ENCODE measurements at places on chromosomes 16 and 17.
A peak's percentile ranks its signal among the peaks of the same experiment; 100 is the strongest.

- DNase-seq: no peak
Measured at GRCh38 chr16:88925540-88925887, 51.5 kb downstream of the CBFA2T3 start.

GRCh38 chr17:71313866-71314265 lies 807.0 kb upstream of the SOX9 start:
- no peak for DNase-seq

DNA sequence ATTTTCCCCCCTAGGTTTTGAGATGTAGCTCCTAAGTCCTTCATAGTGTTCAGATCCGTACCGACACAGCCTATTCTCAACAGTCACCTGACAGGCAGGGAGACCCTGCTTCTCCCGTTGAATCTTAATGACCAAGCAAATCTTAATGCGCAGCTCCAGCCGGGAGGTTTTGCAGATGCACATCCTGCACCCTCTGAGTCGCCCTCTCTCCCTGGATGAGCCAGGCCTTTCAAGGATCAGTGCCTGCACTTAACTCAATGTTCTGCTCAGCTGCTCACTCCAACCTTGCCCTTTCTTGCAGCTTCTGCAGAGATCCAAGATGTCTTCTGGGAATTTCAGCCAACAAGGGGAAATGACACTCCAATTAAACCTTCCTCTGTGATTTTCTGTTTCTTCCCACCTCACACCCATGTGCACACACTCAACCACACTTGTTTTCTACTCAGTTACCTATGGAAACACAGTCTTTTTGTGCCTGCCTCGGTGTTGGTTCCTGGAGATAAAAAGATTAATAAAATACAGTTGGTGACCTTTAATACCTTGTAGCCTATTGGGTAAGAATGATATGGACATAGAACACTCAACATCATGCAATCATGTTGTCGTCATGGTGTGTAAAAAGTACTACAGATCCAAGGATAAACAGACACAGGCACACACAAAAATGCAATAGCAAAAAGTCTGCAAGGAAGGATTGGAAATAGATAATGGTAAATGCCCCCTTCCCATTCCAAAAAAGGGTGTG lies 76.9 kb upstream of the DYNLRB2 start:
- DNase-seq: no peak

- DNase-seq: no peak
Measured at GRCh38 chr17:913207-913606, 66.4 kb downstream of the NXN start.

GRCh38 chr16:80346111-80346632 lies 194.6 kb upstream of the DYNLRB2 start:
- no peak for DNase-seq

- DNase-seq: no peak
Measured at GRCh38 chr17:51486091-51486490, 225.7 kb downstream of the UTP18 start.

DNA sequence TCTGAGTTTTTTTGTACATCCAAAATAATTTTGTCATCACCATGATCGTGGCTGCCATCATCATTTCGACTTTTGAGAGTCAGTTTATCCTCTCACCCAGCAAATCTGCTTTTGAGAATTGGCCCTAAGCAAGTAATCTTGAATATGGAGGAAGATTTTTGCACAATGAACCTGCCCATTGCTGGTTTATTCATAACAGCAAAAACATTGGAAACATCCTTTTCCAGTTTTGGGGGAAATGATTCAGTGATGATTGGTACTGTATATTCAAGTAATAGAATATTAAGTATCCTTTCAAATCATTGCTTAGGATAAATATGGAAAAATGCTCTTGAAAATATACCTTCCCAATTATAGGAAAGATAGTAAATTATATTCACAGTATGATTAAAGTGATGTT lies 53.1 kb downstream of the PRKCA start:
- DNase-seq: no peak

- no peak for DNase-seq
Measured at GRCh38 chr17:65609749-65610148, 48.3 kb upstream of the AXIN2 start.

DNA sequence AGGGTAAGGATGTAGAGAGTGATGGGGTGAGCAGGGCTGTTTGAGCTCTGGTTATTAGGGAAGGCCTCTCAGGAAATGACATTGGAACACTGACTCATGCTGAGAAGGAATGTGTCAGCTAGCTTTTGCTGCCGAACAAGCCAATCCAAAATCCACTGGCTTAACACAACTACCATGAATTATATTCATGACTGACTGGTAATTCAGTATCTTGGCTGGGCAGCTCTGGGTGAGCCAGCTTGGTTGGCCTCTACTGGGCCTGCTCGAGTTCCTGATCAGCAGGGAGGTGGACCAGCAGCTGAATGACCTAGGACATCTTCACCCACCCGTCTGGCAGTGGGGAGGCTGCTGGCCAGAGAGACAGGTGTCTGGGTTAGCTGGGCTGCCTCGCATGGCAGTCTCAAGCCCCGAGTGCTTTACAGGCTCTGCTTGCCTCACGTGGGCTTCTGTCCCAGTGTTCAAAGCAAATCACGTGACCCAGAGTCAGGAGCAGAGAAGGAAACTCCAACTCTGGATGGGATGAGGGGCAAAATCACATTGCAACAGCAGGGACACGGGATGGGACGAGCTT lies 209.4 kb downstream of the KATNIP start:
- no peak for DNase-seq

DNA sequence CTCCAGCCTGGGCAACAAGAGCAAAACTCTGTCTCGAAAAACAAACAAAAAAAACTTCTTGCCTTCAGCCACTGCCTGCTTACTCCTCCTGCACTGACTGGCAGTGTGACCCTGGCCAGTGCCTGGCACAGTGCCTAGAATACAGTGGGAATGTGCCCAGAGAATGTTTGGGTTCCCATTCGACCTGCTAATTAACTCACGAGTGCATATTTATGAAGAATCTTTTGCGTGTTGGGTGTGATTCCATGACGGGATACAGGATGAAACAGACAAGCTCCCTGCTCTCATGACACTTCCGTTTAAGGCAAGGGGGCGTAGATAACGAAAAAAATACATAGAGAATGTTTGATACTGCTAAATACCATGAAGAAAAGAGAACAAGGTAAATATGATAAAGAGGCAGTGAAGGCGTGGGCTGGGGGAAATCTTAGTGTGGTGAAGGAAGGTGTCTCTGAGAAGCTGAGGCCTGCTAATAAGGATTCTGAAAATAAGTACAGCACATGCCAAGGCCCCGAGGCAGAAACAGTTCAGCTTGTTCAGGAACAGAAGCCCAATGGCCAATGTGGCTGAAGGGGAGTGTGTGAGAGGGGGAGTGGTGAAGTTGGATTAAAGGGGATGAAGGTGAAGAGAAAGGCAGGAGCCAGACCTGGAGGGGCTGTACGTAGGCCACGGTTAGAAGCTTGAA lies 4.3 kb downstream of the ABI3 start:
- no peak for DNase-seq

GRCh38 chr17:54899721-54900456 lies 763 bp upstream of the TOM1L1 start:
- no peak for DNase-seq

GRCh38 chr17:29116804-29117753 lies 63.1 kb downstream of the MYO18A start:
- peak; percentile 30 for DNase-seq

- no peak for DNase-seq
Measured at GRCh38 chr17:60496041-60496440, 30.0 kb downstream of the APPBP2 start.

GRCh38 chr17:42843358-42843934 lies 934 bp upstream of the AOC2 start:
- DNase-seq: no peak

GRCh38 chr17:73029021-73029420 lies 63.5 kb downstream of the SLC39A11 start:
- no peak for DNase-seq

DNA sequence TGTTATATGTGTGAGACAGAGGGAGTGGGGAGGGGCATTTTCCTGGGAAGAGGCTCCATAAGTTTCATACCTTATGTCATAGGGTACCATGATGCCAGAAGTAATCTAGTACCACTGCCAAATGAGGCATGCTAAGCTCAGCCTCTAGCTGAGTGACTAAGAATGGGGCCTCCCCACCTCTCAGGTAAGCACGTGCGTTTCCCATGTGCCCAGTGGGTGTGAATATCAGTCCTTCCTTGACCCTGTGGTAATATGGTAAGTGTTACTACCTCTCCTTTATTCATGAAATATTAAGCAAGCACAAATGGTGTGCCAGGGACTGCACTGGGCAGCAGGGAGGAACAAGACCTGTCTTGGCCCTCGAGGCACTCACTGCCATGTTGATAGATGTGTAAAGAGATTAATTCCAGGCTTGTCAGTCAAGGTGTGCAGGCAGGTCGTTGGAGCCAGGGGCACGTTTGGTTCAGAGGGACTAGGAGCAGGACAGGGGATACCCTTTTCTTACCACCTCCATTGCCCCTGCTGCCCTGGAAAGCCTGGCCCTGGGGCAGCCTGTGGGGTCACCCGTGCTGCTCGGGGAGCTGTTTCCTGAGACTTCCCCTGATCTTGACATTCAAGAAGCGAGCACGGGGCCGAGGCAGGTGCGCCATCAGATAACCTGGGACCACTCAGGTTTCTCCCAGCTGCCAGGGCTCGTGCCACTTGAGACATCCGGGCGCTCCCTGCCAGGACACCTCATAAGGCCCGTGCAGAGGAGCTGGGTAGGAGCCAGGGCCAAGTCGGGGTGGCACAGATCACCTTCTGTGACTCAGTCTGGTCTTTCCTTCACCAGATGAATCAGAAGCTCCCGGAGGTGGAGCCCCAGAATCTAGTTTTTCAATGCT lies 8.8 kb downstream of the RSAD1 start:
- DNase-seq: no peak

GRCh38 chr17:37079735-37080134 lies 131.0 kb downstream of the AATF start:
- no peak for DNase-seq

- DNase-seq: no peak
Measured at GRCh38 chr17:8466873-8467272, 31.2 kb downstream of the NDEL1 start.

- DNase-seq: no peak
Measured at GRCh38 chr17:58360296-58361063, 8.5 kb upstream of the SUPT4H1 start.

- DNase-seq: peak; percentile 24
Measured at GRCh38 chr17:73455050-73455687, 143.4 kb upstream of the CDC42EP4 start.

All from substantia nigra (tissue), 51 donors.